AG04450 (cell line): ENCODE measurements at places on chromosomes 5 and 9.

GRCh38 chr5:147404706-147405105 is 105.2 kb downstream of the DPYSL3 start:
- no peak for DNase-seq

GRCh38 chr5:71910741-71911140 is 191.7 kb downstream of the CARTPT start:
- no peak for DNase-seq

- no peak for DNase-seq
Observed at GRCh38 chr5:51679286-51679685, 296.0 kb downstream of the ISL1 start.

DNA sequence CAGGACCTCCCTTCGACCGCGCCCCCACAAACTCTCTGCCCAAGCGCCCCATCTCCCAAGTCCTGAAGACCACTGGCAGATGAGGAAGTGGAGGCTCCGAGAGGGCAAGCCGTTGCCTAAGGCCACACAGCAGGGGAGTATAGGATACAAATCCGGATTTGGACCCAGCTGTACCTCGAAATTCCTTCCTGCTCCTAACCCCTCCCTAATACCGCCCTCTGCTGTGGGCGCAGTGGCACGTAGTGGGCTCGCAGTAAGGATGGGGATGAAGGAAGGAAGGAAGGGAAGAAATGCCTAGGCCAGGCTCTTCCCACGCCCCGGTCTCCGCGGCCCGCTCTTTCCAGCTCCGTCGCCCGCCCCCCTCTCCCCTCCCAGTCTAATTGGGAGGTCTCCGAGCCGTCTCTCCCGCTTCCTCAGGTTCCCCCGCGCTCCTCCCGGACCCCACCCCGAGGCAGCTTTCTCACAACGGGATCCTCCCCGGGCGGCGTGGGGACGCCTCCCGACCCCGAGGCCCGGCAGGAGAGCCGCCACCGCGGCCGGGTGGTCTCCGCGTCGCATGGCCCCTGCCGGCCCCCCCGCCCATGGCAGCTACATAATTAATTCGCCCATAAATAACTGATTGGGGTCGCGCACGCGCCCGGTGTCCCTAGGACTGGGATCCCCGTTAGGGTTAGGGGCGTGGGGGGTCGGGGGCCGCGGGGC is 138.9 kb downstream of the C9orf50 start:
- DNase-seq: no peak

DNA sequence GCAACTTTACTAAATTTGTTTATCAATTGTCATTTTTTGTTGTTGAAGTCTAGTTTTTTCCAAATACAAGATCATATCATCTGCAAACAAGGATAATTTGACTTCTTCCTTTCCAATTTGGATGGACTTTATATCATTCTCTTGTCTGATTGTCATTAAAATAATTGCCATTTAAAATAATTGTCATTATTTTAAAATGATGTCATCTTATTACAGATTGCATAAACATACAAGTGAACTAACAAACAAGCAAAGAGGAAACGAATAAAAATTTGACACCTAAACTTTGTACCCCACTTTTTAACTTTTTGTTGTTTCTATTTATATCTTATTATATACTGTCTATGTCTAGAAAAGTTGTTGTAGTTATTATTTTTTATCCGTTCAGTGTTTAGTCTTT is 275.2 kb downstream of the ADGRV1 start:
- DNase-seq: no peak

DNA sequence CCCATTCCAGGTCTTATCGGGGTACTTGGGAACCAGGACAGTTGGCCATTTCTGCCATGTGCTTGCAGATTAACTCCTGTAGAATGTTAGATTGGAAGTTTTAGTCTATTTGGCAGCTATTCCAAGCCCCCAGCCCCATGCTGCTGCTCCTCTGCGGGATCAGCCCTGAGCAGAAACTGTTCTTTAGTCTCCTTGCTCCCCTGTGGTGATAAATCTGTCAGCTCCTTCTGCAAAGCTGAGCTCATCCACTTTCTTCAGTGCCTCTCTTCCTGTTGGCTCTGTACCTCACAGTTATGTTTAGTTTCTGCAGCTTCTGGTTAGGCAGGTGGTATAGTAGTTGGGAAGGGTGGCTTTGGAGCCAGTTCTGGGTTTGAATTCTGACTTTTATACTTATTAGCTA is 170.4 kb downstream of the GRIA1 start:
- DNase-seq: no peak

DNA sequence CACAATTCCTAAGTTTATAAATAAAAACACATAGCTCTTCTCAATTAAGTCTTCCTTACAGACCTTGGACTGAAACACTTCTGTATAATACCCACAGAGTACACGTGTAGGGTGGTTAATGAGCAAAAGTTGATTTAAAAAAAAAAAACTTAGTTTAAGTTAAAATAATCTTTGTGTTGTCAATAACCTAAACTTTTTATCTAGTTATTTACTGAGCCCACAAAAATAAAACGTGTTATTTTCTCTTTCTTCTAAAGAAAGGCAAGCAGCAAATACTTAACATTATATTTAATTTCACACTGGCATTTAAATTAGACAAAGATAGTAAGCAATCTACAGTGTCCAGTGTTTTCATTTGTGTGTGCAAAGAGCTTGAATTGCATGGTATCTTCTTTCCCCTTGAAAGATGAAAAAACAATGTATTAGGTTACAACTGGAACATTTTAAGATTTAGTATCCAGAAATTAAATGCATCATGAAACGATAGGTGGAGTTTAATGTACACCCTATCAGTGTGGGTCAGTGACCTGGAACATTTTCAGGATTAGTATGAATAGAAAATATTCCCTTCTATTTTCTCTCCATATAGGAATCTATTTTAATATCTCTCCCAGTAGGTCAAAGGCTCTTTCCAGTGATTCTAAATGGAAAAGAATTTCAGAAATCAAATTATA is 1014.8 kb downstream of the NR2F1-AS1 start:
- no peak for DNase-seq

DNA sequence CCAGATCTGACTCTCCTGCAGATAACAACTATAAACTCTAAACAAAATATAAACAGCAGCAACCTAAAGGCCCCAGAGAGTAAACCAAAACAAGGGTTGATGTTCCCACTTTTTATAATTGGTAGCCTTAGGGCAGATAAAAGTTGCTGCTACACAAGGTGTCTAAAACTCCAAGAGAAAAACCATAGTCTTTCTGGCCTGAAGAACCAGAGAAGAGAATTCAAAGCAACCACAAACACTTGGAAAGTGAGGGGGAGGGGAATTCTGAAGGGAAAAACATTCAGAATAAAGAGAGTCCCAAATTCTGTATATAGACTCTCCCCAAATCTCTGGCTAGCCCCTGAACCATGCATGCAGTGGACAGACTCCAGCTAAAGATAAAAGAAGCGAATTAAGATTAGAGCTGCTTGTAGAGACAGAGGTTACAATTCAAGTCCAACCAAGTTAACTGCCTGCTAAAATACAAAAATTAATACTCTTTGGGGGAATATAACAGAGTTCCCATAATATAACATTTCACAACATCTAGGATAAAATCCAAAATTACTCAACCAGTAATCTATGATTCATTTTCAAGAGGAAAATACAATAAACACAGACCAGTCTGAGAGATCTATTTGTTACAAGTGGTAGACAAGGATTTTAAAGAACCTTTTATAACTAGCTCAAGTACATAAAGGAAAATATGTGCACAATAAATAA is 37.5 kb upstream of the RGMB start:
- DNase-seq: no peak

GRCh38 chr9:126916909-126917308 is 2.3 kb downstream of the RALGPS1 start:
- no peak for DNase-seq

DNA sequence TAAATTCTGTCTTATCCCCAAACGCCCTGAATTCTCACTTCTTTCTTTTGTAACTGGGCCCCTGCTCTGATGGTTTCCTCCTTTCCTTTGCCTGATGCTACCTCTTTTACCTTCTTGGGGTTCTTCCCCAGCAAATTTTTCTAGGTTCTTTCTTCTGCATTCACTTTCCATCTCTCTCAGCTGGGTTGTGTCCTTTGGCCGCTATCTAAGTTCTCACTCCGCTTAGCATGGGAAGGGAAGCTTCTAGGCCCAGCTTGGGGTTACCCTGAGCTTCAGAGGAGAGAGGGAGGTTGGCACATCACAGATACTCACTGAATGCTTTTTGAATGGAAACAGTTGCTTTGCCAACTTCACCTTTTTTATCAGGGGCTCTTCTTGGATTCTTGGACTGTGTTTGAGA is 17.0 kb downstream of the PALM2AKAP2 start:
- DNase-seq: no peak

DNA sequence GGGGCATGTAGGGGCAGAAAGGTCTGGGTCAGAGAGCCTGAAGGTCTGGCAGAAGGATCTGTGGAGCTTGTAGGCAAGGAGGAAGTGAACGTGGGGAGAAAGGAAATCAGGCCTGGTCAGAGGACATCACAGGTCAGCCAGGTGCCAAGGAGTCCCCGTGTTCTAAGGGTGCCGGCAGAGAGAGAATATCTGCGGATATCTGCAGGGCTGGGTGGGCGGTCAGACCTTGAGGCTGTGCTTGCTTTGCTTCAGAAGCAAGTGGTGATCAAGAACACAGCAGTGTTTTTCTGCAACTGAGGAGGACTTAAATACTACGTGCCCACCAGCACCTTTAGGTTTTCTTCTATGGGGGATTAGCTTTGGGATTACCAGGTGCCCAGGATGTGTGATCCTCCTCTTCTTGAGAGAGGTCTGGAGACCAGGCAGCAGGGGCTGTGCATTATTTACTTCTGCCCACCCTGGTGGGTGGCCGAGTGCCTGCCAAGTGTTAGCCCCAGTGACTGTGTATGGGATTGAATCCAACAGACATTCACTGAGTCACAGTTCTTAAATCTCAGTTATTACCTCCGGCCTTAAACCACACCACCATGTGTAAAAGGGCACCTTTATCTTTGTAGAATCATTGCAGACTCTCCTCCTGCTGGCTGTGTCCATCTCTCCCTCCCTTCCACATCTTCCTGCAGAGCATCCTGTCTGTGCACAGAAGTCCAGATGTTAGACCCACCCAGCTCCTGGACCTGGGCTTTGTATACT is 12.5 kb upstream of the SHB start:
- DNase-seq: no peak

- DNase-seq: no peak
Observed at GRCh38 chr5:173242079-173242478, 7.1 kb upstream of the NKX2-5 start.

DNA sequence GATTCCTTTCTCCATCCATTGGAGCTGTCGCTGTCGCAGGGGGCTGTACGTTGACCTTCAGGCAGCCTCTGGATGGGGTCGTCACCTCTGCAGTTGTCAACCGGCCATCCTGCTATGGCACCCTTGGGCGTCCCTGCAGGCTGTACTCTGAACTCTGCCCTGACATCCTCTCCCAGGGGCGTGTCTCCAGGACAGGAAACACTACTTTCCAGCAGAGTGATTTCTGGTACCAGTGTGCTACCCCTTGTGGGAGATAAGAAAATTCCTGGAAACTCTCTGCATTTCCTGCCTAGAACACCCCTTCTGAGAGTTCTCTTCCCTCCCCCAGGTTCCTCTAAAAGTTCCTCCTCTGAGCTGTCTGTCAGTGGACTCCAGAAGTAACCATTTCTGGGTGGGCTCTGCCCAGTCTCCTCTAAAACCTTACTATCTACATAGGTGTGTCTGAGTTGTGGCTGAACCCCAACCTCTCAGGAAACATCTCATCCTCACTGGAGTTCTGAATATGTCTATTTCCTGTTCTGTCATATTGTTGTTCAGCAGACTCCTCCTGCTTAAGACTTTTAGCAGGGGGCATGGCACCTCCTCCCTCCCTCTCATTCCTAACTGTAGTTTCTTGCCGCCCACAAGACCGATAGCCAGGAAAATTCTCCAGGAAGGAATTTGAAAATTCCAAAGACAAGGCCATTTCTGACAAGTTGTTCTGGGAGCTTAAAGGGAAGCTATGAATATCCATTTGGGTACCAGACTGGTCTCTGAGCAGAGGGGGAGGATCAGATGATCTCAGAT is 145.3 kb upstream of the RASEF start:
- no peak for DNase-seq

DNA sequence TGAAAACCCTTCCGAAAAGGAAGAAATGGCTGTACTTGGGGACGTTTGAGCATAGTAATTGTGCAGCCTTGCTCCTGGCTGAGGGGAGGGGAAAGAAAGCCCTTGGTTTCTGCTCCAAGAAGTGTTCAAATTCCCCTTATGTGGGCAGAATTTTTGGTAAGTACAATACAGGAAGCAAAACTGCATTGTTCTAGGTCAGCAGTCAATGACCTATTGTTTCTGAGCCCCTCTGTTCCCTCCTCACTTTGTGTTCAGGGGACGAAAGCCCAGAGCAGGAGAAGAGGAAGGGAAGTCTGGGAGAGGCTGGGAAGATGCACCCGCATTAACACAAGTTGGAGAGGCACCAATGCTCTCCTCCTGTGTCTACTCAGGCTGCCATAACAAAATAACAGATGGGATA is 11.9 kb downstream of the BASP1 start:
- no peak for DNase-seq

DNA sequence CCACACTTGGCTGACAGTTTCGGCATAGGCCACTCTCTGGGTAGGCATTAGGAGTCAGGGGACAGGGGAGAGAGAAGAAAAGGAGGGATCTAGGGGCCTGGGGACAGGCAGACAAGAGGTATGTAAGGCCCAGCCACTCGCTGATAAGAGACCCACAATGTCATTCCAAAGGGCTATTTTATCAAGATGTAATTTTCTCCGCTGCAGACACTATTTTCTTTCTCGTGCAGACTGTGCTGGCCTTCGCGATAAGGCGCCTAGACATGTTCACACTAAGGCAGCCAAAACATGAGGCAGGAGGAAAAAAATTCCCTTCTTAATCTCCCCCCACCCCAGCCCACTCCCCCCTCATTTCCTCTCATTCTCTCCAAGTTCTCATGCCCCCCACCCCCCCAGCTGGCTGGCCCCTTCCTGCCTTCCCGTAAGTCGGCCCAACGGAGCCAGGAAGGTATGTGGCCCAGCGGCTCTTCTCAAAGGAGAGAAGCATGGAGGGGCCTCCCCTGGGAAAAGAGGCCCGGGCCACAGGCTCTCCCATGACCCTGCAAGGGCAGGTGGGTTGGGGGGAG is 44.9 kb upstream of the SYNPO start:
- DNase-seq: no peak

DNA sequence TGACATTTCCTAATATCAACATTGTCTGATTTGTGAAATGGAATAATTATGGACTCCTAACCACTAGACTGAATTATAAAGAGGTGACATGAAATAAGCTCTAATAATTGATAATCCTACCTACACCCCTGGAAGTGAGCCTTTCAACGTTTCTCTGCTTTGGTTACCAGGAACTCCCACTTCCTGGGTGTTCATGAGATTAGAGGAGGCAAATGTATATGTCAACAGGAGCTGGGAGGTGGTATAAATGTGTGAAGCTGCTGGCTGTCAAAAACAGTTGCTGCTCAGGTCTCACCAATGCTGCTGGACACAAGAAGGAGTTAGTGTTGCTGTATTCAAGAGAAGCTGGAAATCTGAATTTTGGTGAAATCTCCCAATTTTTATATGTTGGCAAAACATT is 96.8 kb downstream of the CAMK4 start:
- DNase-seq: no peak

DNA sequence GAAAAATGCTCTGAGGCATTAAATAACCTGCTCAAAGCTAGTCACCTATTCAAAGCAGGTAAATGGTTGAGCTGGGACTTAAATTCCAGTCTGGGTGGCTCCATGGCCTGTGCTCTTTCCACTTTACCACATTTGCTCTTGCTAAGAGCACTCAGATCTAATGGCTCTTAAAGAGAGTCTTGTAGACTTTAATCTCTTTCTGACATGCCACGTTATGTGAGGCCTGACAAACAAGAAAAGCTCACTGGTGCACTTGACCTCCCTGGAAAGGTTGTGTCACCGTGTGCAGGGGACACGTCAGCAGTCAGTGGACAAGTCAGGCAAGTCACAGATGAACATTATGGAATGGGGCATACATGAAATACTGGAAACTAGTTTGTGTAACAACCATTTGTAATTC is 129.9 kb upstream of the RPS23 start:
- no peak for DNase-seq
